ENCODE measurements at places on chromosomes 4 and X.

GRCh38 chrX:11968991-11969390 is 169.3 kb upstream of the FRMPD4 start:
- no peak for DNase-seq

DNA sequence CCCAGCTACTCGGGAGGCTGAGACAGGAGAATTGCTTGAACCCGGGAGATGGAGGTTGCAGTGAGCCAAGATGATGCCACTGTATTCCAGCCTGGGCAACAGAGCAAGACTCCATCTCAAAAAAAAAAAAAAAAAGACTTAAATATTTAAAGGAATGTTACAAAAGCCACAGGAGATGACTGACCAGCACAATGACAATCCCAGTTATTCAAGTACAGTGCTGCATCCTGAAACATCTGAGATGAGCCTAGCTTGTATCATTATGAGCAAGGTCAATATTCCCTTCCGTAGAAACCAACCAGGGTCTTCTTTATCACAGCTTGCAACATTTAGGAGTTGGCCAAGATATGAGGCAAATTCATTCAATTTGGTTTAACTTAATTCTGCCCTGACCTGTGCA is 38.6 kb downstream of the LNX1 start:
- DNase-seq = no peak

GRCh38 chrX:70166601-70167590 is 10.4 kb upstream of the DGAT2L6 start:
- DNase-seq = no peak

DNA sequence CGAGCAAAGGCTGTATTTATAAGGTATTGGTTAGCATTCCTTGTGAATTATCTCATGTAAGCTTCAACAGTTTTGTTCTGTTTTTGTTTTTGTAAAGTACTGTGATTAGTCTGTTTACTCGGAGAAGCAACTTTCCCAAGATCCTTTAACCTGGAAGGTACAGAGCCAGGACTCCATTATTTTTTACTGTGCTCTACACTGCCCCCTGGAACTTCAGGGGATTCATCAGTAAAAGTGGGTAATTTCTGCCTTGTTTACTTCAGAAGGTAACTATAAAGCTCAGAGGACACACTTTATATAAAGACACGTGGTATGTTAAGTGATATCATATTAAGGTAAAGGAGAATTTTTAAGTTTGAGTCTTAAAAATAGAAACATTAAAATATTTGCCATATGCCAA is 124.9 kb downstream of the IQCM start:
- DNase-seq = no peak

GRCh38 chr4:65508168-65508567 is 162.1 kb downstream of the EPHA5 start:
- DNase-seq = no peak

GRCh38 chr4:126533146-126533805 is 1099.5 kb upstream of the INTU start:
- DNase-seq = no peak

- peak; percentile 80 for DNase-seq
These were observed 5.3 kb downstream of the GAGE10 start for GRCh38 chrX:49308604-49309269.

DNA sequence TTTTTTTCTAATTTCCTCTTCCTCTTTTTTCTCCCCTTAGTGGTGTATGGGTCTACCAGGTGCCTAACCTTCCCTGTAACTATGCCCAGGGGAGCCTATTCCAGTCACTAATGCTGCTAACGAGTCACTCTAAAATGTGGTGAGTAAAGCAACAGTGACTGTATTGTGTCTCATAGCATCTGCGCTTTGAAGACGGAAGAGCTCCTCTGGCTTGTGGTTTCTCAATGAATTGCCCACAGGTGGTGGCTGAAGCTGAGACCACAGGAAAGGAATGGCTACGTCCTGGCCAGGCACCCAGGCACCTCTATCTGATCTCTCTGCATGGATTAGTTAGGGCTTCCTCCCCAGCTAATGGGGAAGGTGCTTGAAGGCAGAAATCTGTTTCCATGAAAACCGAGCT is 763.5 kb upstream of the FRG1 start:
- no peak for DNase-seq

Measured in inflammatory macrophage treated with lipopolysaccharide for 4 hours (primary cell).